Activated CD4-positive, alpha-beta T cell treated with anti-CD3 and anti-CD28 coated beads, Interleukin-2, amount 10 ng/mL, durations not matched to agents 7 days and 5 days (primary cell): ENCODE measurements at places on chromosomes 12 and 14. TPM values are rescaled to one million over a fixed set of nuclear protein-coding genes. Genes with fewer than 3 reads are reported as not detected.

The KRT3 gene
- not detected for total RNA-seq

The KLRC4 gene
- total RNA-seq: not detected

The STAC3 gene
- 5.1 TPM for total RNA-seq

The SOX5 gene
- total RNA-seq: not detected

- peaks cover 28% of the 10 kb centered on the region for H3K27me3 ChIP-seq
- peaks cover 10% of the 10 kb centered on the region for H3K4me1 ChIP-seq
- no peak overlapping the region for H3K4me3 ChIP-seq
- no peak overlapping the region for H3K27ac ChIP-seq
These were observed 75.9 kb upstream of the GNG2 start for GRCh38 chr14:51784466-51784865.

DNA sequence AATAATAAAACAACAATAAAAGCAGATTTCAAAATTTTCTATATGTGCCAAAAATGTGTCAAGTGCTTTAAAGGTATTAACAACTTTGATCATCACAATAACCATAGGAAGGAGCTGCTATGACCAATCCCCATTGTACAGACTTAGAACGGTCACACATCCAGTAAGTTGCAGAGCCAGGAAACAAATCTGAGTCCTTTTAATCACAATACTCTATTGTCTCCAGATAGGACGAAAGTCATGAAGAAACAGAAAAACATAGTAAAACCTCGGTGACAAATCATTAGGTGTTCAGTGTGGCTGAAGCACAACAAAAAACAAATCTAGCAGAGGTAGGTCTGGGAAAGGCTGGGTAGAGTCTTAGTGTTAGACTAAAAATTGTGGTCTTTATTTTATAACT is 178.8 kb downstream of the GRIP1 start:
- H3K36me3 ChIP-seq: no peaks in the 10 kb centered on the region
- DNase-seq: no peak
- H3K4me3 ChIP-seq: no peak overlapping the region
- peaks cover 7% of the 10 kb centered on the region for H3K27me3 ChIP-seq
- no peaks in the 10 kb centered on the region for H3K4me1 ChIP-seq

DNA sequence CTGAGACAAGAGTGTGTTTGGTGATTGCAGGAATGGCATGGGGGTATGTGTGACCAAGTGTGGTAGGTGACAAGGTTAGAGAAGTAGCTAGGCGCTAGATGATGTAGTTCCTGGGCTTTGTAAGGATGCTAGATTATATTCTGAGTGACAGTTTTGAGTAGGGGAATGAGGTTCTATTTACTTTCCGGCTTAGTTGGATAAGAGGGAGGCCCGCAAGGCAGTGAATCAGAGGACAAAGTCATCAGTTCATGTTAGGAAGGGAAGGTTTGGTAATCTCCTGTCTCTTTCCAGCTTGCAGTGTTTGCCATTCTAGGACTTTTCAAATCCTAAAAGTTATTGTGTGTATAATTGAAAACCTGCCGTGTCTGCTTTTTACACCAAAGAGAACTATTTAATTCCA is 45.0 kb downstream of the CFAP54 start:
- DNase-seq: no peak
- no peak overlapping the region for H3K27ac ChIP-seq
- H3K36me3 ChIP-seq: no peaks in the 10 kb centered on the region
- H3K4me1 ChIP-seq: peaks cover 3% of the 10 kb centered on the region

- no peak overlapping the region for H3K27ac ChIP-seq
- H3K27me3 ChIP-seq: no peaks in the 10 kb centered on the region
- H3K4me1 ChIP-seq: peaks cover 11% of the 10 kb centered on the region
- H3K36me3 ChIP-seq: no peaks in the 10 kb centered on the region
These were observed 4.9 kb upstream of the DYNLL1 start for GRCh38 chr12:120490833-120491512.
